Kidney (tissue), 22 donors: ENCODE measurements at places on chromosomes 5 and 9.

- no peak for DNase-seq
Measured at GRCh38 chr5:54230936-54231685, 79.3 kb downstream of the ARL15 start.

DNA sequence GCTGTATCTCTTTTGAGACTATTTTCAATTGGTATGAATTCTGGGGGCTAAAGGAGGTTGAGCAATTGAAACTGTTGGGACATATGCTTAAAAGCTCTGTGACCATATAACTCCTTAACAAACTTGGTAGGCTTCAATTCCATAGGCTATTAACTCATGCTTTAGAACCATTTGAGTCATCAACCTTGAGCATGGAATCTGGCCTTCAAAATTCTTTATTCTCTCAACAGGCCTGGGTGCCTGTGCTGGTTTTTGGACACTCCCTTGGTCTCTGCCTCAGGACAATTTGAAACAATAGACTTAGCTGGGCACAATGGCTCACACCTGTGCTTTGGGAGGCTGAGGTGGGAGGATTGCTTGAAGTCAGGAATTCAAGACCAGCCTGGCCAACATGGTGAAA is 61.4 kb upstream of the EPB41L4A start:
- DNase-seq = no peak

DNA sequence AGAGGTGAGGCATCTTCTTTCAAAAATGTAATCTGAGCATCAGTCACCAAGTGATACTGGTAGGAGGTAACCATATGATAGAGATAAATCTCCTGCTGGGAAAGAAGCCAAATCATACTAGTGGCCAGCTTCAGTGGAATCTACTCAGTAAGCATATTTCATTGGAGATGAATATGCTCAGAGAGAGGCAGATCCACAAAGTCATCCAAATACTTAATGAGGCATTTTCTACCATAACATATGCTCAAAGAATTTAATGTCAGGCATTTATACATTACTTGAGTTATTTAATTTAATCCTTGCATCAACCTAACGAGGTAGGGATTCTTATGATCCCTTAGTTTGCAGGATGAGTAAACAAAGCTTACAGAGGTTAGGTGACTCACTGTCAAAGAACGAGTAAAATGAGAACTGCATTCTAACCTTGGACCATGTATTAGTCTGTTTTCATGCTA is 50.9 kb upstream of the DMRTA1 start:
- no peak for DNase-seq

DNA sequence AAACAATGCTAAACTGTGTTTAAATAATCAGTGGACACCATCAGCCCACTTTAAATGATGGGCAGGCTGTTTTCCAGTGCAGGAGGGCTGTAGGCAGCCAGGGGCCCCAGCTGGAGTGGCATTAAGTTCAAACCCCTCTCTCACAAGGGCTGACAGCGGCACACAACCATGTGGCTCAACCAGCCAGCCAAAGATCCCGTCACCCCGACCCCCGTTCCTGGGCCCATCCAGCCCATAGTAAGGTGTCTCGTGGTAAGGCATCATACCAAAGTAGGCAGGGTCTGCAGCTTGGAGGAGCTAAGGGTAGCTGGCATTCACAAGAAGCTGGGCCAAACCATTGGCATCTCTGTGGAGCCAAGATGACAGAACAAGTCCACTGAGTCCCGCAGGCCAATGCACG is 24.9 kb downstream of the BTNL9 start:
- no peak for DNase-seq

GRCh38 chr5:67178085-67178484 is 18.5 kb downstream of the CD180 start:
- DNase-seq = no peak

GRCh38 chr9:35406183-35406959 is 83.5 kb upstream of the RUSC2 start:
- DNase-seq = peak; percentile 71

GRCh38 chr5:168110384-168110783 is 181.1 kb upstream of the WWC1 start:
- no peak for DNase-seq

GRCh38 chr9:137482094-137482781 is 23.1 kb upstream of the NSMF start:
- no peak for DNase-seq

DNA sequence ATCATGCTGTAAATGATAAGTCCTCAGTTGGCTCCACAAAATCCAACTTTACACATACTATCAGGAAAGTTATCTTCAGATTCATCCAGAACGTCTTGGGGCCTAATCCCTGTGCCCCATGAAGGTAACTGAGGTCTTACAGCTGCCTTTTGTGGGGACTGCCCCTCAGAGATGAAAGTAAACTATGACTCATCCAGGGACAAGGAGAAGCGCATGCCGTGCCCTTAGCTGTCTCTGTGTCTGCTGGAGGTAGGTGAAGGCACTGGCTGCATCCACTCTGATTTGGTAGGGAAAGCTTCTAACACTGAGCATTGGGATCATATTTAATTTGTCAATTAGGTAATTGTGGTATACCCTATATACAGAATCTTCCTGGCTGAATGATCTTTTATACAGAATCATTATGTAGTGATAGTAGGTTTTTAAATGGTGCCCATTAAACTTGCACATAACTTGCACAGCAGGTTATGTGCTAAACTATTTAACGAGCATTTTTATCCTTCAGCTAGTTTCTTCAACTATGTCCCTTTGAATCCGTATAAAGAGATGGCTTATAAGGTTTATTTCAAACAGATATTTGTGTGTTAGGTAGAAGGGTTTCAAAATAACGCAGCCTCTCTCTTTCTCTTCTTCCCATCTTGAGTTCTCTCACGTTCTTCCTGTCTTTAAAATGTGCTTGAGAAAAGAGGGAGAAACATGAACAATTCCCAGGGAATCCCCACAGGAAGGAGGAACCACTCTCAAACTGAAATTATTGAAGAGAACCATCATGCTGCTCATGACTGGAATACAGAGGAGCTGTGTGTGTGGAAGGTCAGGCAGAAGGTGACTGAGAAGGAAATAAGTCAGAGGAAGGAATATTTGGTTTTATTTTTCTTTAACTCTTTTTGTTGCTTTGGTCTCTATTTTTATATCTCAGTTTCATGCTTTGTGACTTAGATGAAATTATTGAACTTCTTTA is 250.9 kb downstream of the CD180 start:
- no peak for DNase-seq

DNA sequence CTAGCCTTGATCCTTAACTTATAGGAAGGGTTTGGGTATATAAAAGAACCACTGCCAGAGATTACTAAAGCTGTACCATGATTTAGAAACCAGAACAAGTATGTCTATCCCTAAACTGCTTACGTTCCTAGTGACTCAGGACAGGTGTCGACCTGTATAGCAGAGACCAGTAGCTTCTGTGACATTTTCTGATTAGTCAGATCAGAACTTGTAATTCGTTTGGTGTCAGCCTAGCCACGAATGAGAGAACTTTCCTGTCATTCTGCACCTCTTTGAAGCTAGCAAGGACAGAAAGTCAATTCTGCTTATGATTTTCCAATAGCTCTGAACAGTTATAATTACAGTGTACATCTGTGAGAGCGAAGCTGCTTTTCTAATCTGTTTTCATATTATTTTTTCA is 39.5 kb downstream of the PRKACG start:
- no peak for DNase-seq

- no peak for DNase-seq
Measured at GRCh38 chr9:694403-695154, 146.9 kb upstream of the DMRT1 start.

GRCh38 chr5:179278119-179278518 is 67.1 kb downstream of the ADAMTS2 start:
- DNase-seq = no peak

- DNase-seq = no peak
Measured at GRCh38 chr9:80811003-80811402, 878.3 kb downstream of the TLE1 start.

DNA sequence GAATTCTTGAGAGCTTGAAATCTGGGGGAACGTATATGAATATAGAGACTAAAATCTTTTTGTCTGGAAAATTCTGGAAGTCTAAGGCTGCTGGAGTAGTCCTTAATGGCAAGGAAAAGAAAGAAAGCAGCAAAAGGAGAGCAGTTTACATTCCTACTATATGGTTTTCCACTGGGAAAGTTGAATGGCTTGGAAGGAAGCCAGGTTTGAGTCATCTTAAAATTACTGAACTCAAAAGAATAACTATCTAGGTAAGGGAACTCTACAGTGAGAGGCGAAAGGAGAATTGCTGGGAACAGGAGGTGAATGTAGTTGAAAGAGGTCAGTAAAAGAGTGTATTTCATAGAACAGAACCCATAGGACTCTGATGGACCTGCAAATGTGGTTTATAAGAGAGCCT is 258.1 kb upstream of the EDIL3 start:
- no peak for DNase-seq

- no peak for DNase-seq
Measured at GRCh38 chr5:7586480-7586879, 190.5 kb downstream of the ADCY2 start.

GRCh38 chr5:156121234-156121633 is 205.7 kb upstream of the SGCD start:
- DNase-seq = no peak

DNA sequence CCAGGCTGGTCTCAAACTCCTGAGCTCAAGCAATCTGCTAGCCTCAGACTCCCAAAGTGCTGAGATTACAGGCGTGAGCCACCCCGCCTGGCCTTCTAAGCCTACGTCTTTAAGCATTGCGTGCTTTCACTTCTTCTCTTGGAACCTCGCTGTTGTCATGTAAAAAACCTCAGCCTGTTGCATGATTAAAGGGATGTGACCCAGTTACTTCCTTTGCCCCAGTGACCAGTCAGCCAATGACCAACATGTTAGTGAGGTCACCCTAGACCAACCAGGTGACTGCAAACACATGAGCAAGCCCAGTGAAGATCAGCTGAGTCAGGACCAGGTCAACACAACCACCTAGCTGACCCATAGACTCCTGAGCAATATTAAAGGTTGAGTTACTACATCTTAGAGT is 10.5 kb downstream of the KIF4B start:
- no peak for DNase-seq

DNA sequence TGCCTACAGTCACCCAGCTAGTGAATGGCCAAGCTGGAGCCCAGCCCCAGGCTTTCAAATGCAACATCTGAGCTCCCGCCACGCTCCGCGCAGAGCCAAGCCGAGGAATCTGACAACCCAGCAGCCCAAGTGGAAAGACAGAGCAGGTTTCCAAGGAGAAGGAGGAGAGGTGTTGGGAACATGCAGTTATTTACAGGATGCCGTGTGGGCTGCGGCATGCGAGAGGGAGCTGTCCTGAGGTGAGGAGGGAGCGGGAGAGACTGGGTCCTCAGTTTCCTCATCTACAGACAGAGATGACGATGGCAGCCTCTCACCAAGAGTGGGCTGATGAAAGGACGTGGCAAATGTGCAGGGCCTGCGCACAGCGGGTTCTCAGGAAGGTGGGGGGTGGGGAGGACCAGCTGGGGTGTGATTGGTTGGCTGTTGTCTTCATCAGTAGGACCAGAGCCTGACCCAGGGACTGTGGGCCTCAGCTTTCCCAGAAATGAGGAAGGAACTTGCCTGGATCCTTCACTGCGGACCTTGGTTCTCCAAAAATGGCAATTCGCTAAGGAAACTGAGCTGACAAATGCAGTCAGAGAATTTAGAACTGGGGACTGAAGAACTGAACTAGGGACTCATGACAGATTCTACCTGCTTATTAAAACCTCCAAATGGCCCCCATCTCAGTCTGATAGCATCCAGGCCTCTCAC is 14.8 kb upstream of the CPLX2 start:
- DNase-seq = no peak

DNA sequence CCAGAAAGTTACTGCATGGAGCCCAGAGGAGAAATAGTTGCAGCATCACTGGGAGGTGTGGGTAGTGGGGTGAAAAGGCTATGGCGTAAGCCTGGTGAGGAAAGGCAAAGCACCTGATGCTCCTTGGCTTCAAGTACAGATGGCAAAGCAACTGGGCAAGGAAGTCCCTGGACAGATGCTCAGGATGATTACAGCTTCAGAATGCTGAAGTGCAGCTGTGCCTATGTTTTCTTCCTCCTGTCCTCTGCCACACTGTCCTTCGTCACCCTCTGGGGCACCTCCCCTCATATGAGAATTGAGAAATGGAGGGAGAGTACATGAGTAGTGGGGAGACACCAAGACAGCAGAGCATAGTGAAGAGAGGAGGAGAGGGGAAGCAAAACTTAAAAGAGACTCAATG is 328.0 kb downstream of the PDE4D start:
- no peak for DNase-seq
